ENCODE measurements at places on chromosomes 5 and 9. TPM values are rescaled to one million over a fixed set of nuclear protein-coding genes. Genes with fewer than 3 reads are reported as not detected.
A peak's percentile ranks its signal among the peaks of the same experiment; 100 is the strongest.

- no peak for DNase-seq
- no peak overlapping the region for H3K27ac ChIP-seq
- H3K4me1 ChIP-seq: peaks cover 10% of the 10 kb centered on the region
- no peaks in the 10 kb centered on the region for H3K36me3 ChIP-seq
- H3K4me3 ChIP-seq: no peak overlapping the region
These were observed 233.1 kb upstream of the RASA1 start for GRCh38 chr5:87034557-87034956.

DNA sequence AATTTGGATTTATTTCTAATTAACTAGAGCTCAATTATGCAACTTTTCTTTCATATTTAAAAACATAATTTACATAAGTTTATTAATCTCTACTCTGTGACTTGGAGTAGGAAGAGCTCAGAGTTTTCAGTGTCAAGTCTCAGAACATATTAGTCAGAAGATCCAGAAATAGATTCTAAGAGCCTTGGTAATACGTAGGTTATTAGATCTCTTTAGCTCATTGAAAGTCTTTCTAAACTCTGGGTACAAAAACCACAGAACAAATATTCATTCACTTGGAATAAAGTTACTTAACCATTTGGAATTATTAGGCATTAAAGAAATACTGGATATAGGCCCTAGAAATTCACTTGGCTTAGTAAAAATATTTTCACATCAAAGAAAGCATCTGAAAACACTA is 26.3 kb upstream of the ISCA1 start:
- H3K27ac ChIP-seq: no peak overlapping the region
- peaks cover 15% of the 10 kb centered on the region for H3K4me1 ChIP-seq
- no peaks in the 10 kb centered on the region for H3K27me3 ChIP-seq
- no peak for DNase-seq

GRCh38 chr9:97617939-97618416 is 15.2 kb downstream of the TSTD2 start:
- H3K27ac ChIP-seq: no peak overlapping the region
- H3K4me1 ChIP-seq: peaks cover 6% of the 10 kb centered on the region
- H3K27me3 ChIP-seq: no peaks in the 10 kb centered on the region
- no peak overlapping the region for H3K4me3 ChIP-seq
- peaks cover 56% of the 10 kb centered on the region for H3K36me3 ChIP-seq
- DNase-seq: no peak

DNA sequence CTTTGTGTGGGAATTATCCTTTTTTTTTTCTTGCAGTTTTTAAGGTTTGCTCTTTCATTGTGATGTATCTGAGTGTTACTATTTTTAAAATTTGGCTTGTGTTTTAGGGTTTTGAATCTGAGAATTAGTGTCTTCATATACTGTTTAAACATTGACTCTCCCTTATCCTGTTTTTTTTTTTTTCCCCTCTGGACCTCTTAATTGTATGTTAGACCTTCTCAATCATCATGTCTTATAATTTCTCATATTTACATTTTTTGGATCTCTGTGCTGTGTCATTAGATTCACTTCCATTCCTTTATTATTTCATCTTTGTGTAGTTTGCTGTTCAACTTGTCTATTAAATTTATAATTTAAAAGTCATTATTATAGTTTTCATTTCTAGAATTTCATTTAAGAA is 47.0 kb downstream of the SCAMP1 start:
- H3K4me3 ChIP-seq: no peak overlapping the region
- DNase-seq: no peak
- peaks cover 29% of the 10 kb centered on the region for H3K4me1 ChIP-seq
- H3K27me3 ChIP-seq: no peaks in the 10 kb centered on the region
- peaks cover 3% of the 10 kb centered on the region for H3K36me3 ChIP-seq

- no peaks in the 10 kb centered on the region for H3K36me3 ChIP-seq
- H3K4me1 ChIP-seq: peaks cover 9% of the 10 kb centered on the region
- H3K27me3 ChIP-seq: no peaks in the 10 kb centered on the region
- DNase-seq: no peak
- no peak overlapping the region for H3K4me3 ChIP-seq
- no peak overlapping the region for H3K27ac ChIP-seq
These were observed 602.9 kb downstream of the TLE1 start for GRCh38 chr9:81086416-81086815.

DNA sequence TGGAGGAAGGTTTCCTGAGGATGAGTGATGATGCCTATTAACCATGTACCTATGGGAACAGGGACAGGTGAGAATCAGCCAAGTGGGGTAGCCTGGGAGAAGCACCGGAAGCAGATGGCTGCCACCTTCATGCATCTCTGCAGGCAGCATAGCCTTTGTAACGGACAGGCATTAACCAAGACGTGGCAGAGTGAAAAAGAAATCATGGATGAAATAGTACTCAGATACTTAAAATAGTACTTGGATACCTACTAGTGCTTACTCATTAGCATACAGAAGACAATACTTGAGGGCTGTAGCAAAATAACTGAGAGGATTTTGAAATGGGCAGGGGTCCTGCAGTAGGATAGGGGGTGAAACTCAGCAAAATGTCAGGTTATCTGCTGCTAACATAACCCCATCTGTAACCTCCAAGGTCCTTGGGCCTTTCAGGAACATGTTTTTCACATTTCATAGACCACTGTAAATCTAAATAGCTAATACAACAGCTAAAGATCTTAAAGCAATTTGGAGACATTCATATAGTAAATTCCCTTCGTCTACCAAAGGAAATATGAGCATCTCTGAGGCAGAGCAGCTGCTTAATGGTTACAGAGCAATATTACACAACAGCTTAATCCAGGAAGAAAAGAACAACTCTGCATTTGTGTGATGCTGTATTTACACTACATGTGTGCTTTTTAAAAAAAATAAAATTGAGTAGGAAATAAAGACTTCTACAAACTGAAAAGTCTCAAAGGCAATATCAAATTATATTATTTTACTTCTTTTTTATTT is 154.3 kb downstream of the NFIB start:
- DNase-seq: no peak
- peaks cover 26% of the 10 kb centered on the region for H3K4me1 ChIP-seq
- H3K27me3 ChIP-seq: no peaks in the 10 kb centered on the region
- peaks cover 3% of the 10 kb centered on the region for H3K36me3 ChIP-seq
- H3K27ac ChIP-seq: no peak overlapping the region
- H3K4me3 ChIP-seq: no peak overlapping the region

DNA sequence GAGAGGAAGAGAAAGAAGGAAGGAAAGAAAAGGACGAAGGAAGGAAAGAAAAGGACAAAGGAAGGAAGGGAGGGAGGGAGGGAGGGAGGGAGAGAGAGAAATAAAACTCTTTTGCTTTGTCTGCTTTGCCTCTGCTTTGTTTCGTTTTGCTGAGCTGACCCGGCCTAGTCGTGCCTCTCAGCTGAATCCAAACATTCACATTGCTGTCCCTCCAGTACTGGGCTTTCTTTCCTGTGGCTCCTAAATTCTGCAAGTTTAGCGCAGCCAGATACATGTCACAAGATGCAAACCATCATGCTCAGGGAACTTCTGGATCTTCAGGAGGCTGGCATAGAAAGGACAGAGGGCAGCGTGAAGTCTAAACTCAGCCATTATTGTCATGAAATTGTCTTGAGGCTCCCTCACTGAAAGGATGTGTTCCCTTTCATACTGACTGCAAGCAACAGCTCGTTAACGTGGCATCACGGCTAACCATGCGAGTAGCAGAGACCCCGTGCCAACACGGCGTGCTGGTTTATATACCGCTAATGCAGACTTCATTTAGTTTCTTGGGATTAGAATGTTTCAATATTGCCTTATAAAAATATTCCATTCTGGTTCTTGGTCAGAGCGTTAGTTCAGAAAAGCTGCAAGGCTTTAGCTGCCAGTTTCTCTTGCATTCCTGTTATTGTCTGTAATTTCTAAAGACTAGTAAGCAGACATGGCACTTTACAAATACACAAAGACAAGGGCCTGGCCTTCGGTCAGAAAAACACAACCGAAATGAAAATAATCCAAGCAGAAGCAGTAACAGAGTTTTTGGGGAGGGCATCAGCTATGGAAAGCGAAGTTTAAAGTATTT is 94.2 kb downstream of the TMEM174 start:
- no peak overlapping the region for H3K27ac ChIP-seq
- H3K4me1 ChIP-seq: peaks cover 18% of the 10 kb centered on the region
- no peak for DNase-seq
- no peak overlapping the region for H3K4me3 ChIP-seq
- H3K36me3 ChIP-seq: no peaks in the 10 kb centered on the region
- H3K27me3 ChIP-seq: peaks cover 8% of the 10 kb centered on the region

DNA sequence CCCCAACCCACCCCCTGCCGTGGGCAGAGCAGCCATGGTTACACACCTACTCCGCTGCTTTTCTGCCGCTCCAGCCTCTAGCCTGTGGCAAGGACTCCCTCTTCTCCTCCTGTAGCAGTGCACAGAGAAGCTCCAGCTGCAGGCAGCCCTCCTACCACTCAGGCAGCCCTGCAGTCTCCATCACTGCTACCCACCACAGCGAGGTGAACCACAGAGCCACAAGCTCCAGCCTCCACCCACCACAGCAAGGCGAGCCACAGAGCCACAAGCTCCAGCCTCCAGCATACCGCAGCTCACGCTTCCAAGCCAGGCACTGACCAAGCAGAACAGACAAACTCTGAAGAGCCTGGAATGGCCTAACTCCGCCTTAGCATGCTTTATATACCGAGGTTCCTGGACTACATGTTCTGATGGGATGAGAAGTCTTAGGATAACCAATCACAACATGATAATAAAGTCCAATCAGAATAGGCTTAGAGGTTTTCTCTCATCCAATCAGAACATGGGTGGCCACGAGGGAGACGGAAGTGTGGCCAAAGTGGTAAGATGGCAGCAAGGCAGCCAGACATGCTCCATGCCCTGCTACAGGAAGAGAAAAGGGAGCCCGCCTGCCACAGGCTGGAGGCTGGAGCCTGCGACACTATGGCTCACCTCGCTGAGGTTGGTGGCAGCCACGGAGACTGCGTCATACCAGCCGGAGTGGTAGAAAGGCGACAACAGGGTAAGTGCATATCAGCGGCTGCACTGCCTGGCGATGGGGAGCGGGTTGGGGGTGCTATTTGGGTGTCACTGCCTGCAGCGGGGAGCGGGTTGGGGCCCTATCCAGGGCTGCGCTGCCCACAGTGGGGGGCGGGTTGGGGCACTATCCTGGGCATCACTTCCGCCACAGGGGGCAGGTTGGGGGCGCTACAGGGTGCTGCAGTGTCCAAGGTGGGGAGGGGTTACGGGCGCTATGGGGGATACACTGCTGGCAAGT is 75.8 kb upstream of the PCAT7 start:
- no peak for DNase-seq
- peaks cover 15% of the 10 kb centered on the region for H3K36me3 ChIP-seq
- H3K4me3 ChIP-seq: no peak overlapping the region
- no peaks in the 10 kb centered on the region for H3K27me3 ChIP-seq

DNA sequence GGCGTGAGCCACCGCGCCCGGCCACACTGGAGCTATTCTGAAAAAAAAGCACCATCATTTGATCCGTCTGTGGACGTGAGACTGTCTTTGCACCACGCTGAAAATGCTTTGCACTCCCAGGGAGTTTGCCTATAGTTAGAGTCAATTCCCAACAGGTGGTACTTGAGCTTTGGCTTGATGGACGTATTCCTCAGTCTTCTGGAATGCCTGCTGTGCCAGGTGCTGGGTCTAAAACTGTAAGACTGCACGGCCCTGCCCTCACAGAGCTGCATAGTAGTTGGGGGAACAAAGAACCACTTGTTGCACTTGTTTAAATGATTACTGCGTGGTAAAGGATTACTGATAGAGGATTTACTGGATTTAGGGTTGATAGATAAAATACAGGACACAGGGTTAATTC is 3.4 kb upstream of the CCNO start:
- no peak overlapping the region for H3K4me3 ChIP-seq
- H3K36me3 ChIP-seq: no peaks in the 10 kb centered on the region
- DNase-seq: no peak
- H3K27me3 ChIP-seq: peaks cover 88% of the 10 kb centered on the region
- no peak overlapping the region for H3K27ac ChIP-seq

DNA sequence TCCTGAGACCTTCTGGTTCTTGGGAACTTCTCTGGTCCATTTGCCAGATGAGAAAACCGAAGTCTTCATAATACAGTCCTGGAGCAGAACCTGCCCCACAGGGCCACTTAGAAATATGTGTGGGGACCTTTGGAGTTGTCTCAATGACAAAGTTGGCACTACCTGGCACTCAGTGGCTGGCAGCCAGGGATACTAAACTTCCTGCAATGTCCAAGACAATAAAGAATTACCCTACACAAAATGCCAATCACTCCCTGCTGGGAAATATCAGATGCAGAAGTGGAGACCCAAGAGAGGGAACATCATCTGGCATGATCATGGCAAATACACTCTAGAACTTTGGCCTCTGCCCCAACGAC is 29.6 kb downstream of the ADRB2 start:
- DNase-seq: no peak
- no peaks in the 10 kb centered on the region for H3K36me3 ChIP-seq
- no peak overlapping the region for H3K27ac ChIP-seq
- H3K4me3 ChIP-seq: no peak overlapping the region

GRCh38 chr9:35790385-35791296 is 750 bp upstream of the NPR2 start:
- DNase-seq: peak; percentile 69
- H3K27me3 ChIP-seq: peaks cover 3% of the 10 kb centered on the region
- H3K4me3 ChIP-seq: peak overlapping the region; percentile 90

DNA sequence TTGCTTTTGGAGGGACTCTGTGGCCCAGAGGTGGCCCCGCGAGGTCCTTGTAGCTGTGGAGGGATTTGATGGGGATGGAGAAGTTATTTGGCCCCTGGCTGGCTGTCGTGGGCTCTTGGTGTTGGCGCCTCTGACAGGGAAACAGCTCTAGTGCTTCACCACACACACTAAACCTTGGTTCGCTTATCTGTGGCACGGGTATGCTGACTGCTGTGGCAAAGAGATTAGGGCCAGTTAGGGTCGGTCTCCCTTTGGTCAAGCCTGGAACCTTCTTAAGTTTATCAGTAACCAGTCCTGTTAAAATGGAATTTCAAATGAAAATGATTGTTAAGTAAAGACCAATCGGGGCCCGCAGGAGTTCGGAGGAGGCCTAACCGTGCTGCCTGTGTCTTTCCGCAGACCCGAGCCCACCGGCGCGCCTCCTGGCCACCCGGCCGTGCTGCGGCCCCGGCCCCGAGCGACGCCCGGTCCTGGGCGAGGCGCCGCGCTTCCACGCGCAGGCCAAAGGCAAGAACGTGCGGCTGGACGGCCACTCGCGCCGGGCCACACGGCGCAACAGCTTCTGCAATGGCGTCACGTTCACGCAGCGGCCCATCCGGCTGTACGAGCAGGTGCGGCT is 28.4 kb downstream of the NEURL1B start:
- no peak overlapping the region for H3K4me3 ChIP-seq
- H3K27ac ChIP-seq: no peak overlapping the region
- H3K4me1 ChIP-seq: no peaks in the 10 kb centered on the region
- DNase-seq: no peak
- no peaks in the 10 kb centered on the region for H3K27me3 ChIP-seq
- H3K36me3 ChIP-seq: no peaks in the 10 kb centered on the region

- no peak overlapping the region for H3K27ac ChIP-seq
- H3K4me1 ChIP-seq: peaks cover 29% of the 10 kb centered on the region
- H3K36me3 ChIP-seq: peaks cover 9% of the 10 kb centered on the region
- H3K4me3 ChIP-seq: no peak overlapping the region
- DNase-seq: no peak
These were observed 270.2 kb downstream of the TMEM167A start for GRCh38 chr5:82807021-82807420.

The DMRT2 gene
- not detected for total RNA-seq

The TENT4A gene
- 29.2 TPM for total RNA-seq

Data from WTC11 (cell line).